NAMALWA (cell line): ENCODE measurements at places on chromosomes 5 and 9.
A peak's percentile ranks its signal among the peaks of the same experiment; 100 is the strongest.

- DNase-seq, result no peak
These were observed 23.2 kb downstream of the GAPVD1 start for GRCh38 chr9:125284855-125285254.

- DNase-seq, result no peak
These were observed 271.0 kb downstream of the FSTL4 start for GRCh38 chr5:133341296-133341695.

GRCh38 chr5:122532035-122532434 lies 220.0 kb downstream of the SNCAIP start:
- DNase-seq, result no peak

GRCh38 chr9:69155341-69156030 lies 18.6 kb upstream of the TJP2 start:
- DNase-seq, result no peak

- no peak for DNase-seq
These were observed 78.1 kb downstream of the GPR21 start for GRCh38 chr9:123111427-123112014.

- DNase-seq, result peak; percentile 5
These were observed at the start of gene PCDHA3 for GRCh38 chr5:140800816-140801493. PCDHA3 (plus strand) TSS chr5:140801057.

- DNase-seq, result peak; percentile 63
These were observed 46.2 kb downstream of the PCA3 start for GRCh38 chr9:76810377-76810957.
